ENCODE measurements at places on chromosomes 7 and 10.

- no peak for DNase-seq
Measured at GRCh38 chr7:26554952-26555351, 263.3 kb downstream of the SNX10 start.

DNA sequence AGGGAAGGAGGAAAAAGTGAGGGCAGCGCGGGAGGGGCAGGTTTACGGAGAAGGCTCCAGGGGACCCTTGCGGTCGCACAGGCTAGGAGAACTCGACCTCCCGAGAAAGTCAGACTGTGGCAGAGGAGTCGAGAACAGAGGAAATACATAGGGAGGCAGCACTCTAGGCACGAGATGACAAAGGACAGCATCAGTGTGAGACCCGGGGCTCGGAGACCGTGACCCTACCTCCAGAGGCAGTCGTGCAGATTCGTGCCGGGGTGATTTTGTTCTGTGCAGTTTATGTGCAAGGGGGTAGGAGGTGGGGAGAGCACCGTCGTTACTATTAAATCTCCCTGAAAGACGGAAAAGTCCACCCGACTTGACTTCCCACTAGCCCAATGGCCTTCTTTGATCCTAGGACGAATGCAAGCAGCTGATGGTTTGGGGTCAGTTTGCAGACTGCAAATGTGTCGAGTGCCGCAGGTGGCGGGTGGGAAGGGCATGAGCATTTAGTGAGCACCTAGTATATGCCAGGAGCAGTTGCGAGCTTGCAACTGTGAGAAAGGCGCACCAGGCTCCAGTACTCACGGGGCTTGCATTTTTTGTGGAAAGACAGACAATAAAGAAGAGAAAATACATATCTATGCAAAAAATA is 674 bp upstream of the OSBPL3 start:
- DNase-seq = peak; percentile 16

- no peak for DNase-seq
Measured at GRCh38 chr7:17186745-17187530, 111.5 kb upstream of the AHR start.

GRCh38 chr10:90986136-90986760 is 65.4 kb upstream of the ANKRD1 start:
- no peak for DNase-seq

GRCh38 chr10:122663516-122664130 is 36.0 kb downstream of the C10orf120 start:
- no peak for DNase-seq

GRCh38 chr7:41679566-41679965 is 23.3 kb downstream of the INHBA start:
- DNase-seq = no peak

GRCh38 chr7:101226721-101227120 is 8.8 kb downstream of the ZNHIT1 start:
- no peak for DNase-seq

DNA sequence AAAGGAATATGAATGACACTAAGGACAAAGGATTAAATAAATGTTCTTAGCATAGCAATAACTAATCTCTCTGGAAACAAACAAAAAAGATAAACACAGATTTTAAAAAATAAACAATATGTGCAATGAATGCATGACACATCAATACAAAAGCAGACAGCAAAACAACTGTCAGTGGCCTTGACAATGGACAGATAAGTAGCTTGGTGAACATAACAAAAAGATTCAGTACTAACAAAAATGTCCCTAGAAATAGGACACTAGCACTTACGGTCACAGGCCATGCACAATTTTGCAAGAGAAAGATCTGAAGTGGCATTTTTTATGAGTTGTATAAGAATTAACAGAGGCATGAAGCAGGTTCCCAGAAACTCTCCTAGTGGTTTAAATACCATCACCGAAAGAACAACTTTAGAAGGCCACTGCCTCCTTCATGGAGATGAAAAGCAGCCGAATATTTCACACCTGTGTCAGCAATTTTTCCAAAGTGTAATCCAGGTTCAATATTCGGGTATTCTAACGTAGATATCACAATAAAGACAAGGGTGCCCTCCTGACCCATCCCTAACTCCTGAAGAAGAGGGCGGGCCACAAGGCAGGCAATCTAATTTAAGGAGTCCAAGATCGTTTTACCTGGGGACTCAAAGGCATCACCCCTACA is 231.3 kb upstream of the MKLN1 start:
- DNase-seq = no peak

DNA sequence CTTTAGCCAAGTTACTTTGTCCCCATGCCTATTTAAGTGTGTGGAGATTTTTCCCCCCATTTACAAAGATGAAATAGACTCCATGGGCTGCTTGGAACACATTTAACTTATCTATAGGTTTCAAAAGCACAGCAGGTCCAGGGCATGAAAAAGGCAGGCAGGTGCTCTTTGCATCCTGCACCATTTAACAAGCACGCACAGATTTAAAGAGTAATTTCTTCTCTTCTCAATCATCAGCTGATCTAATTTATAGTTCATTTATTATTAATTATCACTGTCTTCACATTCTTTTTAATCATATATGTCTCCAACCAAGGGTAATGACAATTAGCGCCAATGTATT is 156.8 kb downstream of the CACNA2D1 start:
- DNase-seq = no peak

GRCh38 chr7:116236020-116236630 is 25.8 kb downstream of the TES start:
- no peak for DNase-seq

DNA sequence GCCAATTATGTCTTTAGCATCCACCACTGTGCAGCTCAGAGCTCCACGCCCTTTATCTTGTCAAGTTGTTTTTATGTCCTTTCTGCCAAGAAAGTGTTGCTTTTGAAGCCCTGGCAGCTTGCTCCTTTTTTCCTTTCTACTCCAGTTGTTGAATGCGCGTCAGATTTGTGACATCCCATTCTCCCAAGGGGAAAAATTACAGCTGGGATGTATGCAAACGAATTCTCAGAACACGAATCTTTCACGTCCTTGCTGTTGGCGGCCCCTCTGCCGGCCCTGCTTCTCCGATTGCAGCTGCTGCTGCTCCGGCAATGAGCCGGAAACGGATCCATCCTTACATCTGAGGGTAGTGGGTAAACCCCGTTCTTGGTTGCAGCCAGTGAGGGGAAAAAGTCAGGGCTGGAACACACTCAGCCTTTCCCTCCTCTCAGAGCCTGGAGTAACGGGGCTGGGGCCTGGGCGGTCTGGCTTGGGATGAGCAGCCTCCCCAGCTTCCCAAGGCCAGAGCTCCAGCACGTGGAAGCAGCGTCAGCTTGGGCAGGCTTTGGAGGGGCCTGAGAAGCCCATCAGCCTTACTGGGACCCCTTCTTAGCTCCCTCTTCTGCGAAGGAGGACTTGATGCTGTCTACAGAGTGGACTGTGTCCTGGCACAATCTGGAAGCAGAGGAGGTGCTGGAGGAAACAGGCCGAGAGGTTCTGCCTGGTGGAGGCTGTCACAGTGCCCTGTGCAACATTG is 79.0 kb upstream of the CHST15 start:
- DNase-seq = no peak
